Thoracic aorta (tissue), 2 donors: ENCODE measurements at places on chromosomes 12 and 14.

GRCh38 chr14:63705561-63706070 is 22.2 kb downstream of the SGPP1 start:
- no peak for DNase-seq
- H3K27ac ChIP-seq, result no peak overlapping the region
- peaks cover 6% of the 10 kb centered on the region for H3K4me1 ChIP-seq
- no peak overlapping the region for H3K4me3 ChIP-seq
- no peaks in the 10 kb centered on the region for H3K36me3 ChIP-seq
- no peaks in the 10 kb centered on the region for H3K27me3 ChIP-seq

DNA sequence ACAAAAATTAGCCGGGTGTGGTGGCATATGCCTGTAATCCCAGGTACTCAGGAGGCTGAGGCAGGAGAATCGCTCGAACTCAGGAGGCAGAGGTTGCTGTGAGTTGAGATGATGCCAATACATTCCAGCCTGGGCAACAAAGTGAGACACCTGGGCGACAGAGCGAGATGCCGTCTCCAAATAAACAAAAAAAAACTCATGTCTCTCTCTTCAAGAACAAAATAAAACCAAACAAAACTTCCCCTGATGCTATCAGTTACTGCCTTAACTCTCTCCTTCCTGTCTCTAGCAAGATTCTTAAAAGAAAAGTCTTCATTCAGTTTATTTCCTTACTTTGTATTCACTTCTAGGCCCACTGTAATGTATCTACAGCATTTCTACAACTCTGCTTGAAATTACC is 20.8 kb downstream of the KLHL28 start:
- DNase-seq, result no peak
- no peak overlapping the region for H3K27ac ChIP-seq

DNA sequence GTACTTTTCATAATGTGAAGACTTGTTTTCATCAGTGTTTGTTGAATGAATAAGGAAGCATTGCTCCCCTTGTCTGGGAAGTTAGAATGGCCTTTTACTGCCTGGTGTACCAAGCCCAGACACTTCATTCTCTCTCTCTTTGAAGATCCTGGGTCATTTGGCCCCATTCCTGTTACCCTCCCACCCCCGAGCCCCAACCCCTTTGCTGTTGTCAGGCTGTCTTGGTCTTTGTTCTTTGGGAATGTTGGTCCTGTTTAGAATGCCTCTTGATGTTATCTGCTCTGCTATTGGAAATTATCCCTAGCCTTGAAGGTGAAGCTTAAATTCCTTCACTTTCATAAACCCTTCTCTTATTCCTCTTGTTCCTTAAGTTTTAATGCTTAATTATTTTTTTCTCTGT is 13.8 kb downstream of the DERA start:
- H3K4me3 ChIP-seq, result no peak overlapping the region
- peaks cover 3% of the 10 kb centered on the region for H3K4me1 ChIP-seq
- H3K27ac ChIP-seq, result no peak overlapping the region
- no peaks in the 10 kb centered on the region for H3K36me3 ChIP-seq

DNA sequence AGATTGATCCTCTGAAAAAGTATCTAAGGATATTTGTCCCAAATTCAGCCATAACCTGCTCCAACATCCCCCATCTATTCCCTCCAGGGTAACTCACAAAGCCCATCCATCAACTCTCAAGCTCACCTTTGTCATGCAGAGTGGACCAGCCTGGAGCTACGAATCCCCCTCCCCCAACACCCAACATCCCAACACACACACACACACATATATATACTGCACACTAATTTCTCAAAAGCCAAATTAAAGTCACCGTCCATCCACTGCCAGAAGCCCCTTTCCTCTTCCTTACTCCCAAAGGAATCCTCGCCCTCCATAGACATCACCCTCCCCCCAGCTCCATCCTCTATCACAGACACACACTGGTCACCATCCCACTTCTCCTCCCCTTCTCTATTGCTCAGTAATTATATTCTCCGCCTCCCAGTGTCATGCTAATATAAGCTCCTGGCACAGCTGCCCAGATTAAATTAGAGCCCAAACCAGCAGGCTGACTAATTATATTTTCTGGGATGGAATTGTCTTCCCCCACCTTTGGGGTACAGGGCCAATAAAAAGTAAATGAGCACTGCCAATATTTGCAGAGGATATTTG is 13.5 kb upstream of the TESPA1 start:
- H3K36me3 ChIP-seq, result no peaks in the 10 kb centered on the region
- no peak overlapping the region for H3K4me3 ChIP-seq
- H3K27me3 ChIP-seq, result no peaks in the 10 kb centered on the region

GRCh38 chr12:130703733-130704375 is 12.2 kb downstream of the RIMBP2 start:
- no peak overlapping the region for H3K4me3 ChIP-seq
- H3K27ac ChIP-seq, result no peak overlapping the region
- no peak for DNase-seq
- H3K4me1 ChIP-seq, result no peaks in the 10 kb centered on the region

- no peaks in the 10 kb centered on the region for H3K4me1 ChIP-seq
- no peak overlapping the region for H3K27ac ChIP-seq
- DNase-seq, result no peak
- H3K27me3 ChIP-seq, result no peaks in the 10 kb centered on the region
- peaks cover 4% of the 10 kb centered on the region for H3K36me3 ChIP-seq
Measured at GRCh38 chr14:96568621-96569020, 66.4 kb downstream of the PAPOLA start.

- no peak for DNase-seq
- H3K4me1 ChIP-seq, result no peaks in the 10 kb centered on the region
- no peak overlapping the region for H3K27ac ChIP-seq
- H3K4me3 ChIP-seq, result no peak overlapping the region
Measured at GRCh38 chr14:84646786-84647500, 883.0 kb upstream of the FLRT2 start.

DNA sequence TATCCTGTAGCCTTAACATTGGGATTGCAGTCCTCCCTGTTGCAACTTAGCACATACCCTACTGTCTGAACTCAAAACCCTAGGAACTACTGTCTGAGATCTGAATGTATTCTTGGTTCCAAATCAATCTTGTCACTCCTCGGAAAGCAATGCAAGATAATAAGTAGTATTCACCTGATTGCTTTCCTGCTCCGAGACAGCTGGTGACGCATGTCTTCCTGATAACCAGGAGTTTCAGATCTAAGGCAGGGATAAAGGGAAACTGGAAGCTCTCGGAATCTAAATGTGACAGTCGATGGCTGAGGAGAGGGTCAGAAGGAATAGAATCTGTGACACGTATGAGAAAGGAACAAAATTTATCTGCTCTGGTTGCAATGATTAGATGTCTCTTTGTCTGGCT is 67.6 kb downstream of the RMST start:
- H3K4me1 ChIP-seq, result no peaks in the 10 kb centered on the region
- no peaks in the 10 kb centered on the region for H3K27me3 ChIP-seq
- no peaks in the 10 kb centered on the region for H3K36me3 ChIP-seq
- no peak overlapping the region for H3K27ac ChIP-seq
